ENCODE measurements at places on chromosomes 1 and 21.
A peak's percentile ranks its signal among the peaks of the same experiment; 100 is the strongest.

DNA sequence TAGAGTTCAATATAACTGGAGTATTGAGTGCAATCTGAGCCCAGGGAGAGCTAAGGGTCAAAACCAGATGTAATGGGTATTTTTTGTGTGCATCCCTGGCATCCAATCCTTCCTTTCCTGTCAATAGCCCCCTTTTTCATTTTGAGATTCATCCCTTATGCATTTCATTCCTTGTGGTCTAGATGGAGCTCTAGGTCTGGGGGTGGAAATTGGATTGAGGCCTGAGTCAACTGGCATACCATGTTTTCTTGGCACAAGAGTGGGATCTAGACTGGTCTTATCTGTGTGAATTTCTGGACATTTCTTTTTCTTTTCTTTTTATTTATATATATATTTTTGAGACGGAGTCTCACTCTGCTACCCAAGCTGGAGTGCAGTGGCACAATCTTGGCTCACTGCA lies 67.3 kb upstream of the RAB3GAP2 start:
- DNase-seq, result no peak

DNA sequence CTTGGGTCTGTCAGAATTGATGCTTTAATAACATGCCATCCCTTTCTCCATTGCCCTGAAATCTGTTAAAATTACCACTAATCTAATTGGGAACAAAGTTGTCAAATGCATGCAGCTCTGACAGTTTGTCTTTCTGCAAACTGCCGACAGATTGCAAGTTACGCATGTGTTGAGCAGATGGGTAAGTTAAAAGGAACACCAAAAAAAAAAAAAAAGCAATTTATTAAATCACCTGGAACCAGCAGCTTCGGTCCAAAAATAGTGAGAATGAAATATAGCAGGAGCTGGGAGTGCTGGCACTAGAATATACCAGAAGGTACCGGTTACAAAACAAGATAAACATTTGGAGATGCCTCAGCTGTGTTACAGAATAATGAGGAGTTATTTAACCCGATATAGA lies 149.6 kb upstream of the C1orf87 start:
- no peak for DNase-seq

- DNase-seq, result no peak
Observed at GRCh38 chr1:105138458-105138893, 1388.8 kb downstream of the AMY1C start.

GRCh38 chr1:227214207-227214606 lies 104.1 kb downstream of the CDC42BPA start:
- DNase-seq, result no peak

- DNase-seq, result no peak
Observed at GRCh38 chr1:15953791-15954241, 22.1 kb downstream of the ZBTB17 start.

DNA sequence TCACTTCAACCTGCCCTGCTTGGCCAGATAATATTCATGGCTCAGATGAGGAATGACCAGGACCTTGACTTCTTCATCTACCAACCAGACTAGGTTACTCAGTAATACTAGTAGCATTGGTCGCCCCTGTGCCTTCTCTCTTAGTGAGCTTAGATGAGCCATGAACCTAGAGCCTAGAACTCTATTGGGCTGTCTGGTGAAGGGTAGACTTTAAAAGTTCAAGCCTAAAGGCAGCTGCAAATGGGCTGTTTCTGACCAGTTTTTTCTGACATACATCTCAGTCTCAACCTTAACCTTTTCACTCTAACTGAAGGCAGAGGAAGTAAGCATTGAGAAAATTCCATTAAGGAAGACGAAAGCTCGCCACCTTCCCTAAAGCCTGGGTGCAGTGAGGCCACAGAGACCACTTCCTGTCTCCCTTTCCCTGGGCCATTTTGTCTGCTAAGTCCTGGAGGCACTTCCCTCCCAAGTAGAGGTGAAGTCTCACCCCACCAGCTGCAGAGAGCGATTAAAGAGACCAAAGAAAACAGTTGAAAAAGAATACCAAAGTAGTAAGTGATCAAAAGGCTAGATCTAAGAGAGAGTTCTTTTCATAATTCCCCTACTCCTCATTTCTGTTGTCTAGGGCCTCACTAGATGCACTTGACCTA lies 53.3 kb downstream of the MTR start:
- DNase-seq, result no peak

GRCh38 chr1:173603056-173603591 lies at the start of gene SLC9C2:
Gene SLC9C2, minus strand, starts transcription at chr1:173603072. Its CDS starts 1,296 bp downstream, at chr1:173601776.
- no peak for DNase-seq

DNA sequence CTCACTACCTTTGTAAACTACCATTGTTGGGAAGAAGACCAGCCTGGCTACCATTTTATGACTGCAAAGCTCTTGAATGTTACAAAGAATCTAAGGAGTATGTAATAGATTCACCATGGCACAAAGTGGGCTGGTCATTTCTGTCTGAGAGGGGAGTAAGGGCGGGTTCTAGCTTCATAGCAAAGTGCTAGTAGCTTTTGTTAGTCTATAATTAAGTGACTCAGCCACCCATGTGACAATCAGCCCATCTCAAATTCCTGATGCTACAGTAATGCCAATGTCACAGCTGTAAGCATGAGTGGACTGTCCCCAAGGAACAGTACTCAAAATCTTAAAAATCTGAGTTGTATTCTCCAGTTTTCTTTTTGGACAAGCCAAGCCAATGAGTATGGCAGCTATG lies 15.4 kb upstream of the OTUD3 start:
- DNase-seq, result no peak

DNA sequence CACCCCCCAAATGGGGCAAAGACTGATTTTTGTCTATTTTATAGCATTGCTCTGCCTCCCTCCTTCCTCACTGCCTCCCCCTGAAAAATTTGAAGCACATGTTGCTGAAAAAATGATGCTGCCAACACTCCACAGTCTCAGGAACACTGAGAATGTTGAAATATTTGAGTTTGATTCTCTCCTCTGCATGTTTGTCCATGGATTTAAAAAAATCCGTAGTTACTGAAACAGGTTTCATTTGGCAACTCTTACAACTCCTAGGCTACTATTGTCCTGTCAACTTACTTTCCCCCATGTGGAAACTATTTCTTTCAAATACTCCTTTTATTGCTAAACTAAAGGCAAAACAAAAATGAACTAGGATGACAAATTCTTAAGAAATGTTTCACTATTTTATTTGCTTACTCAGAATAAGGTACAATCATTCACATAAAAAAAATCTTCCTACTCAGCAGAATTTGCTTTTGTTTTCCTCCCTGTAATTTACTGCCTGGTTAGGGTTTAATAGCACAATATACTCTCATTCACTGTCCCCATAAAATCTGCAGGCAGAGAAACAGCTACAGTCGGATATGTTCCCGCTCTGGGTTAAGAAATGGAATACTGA lies 50.2 kb downstream of the C21orf91 start:
- no peak for DNase-seq

- DNase-seq, result no peak
Observed at GRCh38 chr1:212677136-212677535, 22.5 kb downstream of the BATF3 start.

DNA sequence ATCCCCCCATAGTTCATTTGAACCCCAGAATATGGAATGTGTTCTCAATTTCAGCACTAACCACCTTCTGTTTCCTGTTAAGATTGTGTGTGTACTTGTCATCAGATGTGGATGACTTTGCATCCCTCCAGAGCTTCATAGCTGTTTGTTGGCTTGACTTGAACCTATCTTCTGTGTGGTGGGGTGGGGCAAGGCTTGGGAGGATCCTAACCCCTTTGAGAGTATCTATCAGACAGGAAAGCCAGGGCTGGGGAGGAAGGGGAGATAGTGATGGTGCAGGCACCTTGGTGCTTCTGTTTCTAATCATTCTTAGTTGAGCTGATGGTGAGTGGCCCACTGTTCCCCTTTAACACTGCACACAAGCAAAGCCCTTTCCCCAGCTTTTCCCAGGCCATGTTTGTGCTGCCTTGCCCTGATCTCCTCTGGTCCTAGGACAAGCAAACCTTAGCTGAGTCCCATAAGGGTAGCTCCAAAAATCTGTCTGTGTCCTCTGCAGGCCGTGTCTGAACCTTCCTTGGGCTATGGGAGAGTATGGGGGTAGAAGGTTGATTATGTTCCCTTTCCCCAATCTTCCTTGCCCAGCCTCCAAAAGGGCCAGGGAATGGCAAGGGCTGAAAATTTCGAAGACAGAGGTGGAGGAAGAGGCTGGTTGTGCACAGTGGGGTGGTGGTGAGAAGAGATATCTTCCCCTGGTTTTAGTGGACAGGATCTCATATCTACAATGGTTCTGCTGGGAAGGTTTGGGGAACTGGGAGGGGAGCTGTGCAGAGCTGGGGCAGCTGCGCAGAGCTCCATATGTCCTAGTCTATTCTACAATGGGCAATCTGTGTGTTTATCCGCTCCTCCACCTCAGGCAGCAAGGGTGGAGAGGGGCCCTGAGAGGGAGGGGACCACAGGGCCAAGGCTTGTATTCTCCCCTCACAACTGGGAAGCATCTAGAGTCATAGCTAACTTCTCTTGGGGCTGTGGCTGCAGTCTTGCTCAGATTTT lies 1.4 kb downstream of the NHLH1 start:
- no peak for DNase-seq

DNA sequence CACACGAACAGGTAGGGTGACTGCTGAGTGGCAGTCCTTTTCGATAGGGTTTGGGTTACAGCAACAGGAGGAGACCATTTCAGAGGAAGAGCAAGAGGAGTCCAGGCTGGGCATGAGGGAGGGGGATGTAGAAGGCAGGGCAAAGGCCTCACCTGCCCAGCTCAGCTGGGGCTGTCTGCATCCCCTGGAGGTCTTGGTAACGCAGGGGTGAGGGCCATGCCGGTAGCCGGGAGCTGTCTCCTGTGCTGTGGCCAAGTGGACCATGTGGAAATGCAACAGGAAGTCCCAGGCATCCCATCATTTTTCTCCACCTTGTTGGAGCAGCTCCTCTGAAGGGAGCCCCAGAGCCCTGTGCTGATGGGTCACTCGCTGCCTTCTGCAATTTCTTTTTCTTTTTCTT lies 105.4 kb upstream of the C1orf174 start:
- no peak for DNase-seq

DNA sequence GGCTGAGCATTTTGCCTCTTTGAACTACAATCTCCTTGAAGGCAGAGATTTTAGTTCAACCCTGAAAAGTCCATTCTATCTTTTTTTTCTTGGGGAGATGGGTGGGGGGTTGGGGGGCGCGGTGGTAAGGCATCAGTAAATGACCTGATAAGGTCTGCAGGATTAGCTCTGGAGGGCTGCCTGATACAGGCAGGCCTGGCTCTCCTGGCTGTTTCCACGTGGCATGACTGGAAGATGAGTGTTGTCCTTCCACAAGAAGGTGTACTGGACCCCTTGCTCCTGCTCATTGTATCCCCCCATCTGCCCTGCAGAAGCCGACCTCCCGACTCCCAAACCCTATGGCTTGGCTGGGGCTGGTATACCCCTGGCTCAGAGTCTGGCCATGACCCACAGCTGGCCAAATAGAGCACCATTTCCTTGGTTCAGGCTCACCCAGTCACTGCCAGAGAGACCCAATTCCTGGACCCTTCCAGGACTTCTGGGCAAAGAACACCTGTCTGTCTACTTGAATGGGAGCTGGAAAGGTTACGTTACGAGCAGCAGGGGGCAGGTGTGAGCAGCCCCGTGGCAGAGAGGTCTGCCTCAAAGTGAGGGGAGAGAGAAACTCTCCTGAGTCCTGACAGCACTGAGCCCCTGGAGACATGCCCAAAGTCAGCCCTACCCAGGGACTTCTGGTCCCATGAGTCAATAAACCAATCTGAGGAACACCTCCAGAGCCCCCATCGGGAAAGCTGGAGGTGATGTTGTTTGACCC lies 17.0 kb downstream of the DHRS3 start:
- no peak for DNase-seq

DNA sequence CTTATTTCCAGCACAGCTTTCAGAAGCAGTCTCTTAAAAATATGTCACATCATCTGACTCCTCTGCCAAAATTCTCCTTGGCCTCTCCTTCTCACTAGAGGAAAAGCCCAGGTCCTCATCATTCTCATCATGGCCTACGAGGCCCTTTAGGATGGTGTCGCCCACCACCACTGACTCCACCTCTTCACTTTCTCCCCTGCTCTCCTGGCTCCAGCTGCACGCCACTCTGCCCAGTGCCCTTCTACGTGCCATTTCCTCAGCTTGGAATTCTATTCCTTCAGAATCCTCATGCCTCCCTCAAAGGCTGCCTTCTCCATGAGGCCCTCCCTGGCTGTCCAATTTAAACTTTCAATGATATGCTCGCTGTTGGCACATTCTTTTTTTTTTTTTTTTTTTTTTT lies 25.3 kb upstream of the BTG2 start:
- no peak for DNase-seq

GRCh38 chr1:31760471-31761470 lies 3.4 kb downstream of the ADGRB2 start:
- DNase-seq, result peak; percentile 66

- DNase-seq, result no peak
Observed at GRCh38 chr1:31029026-31029425, 36.5 kb downstream of the PUM1 start.

GRCh38 chr1:9280015-9280860 lies 12.5 kb upstream of the SPSB1 start:
- no peak for DNase-seq

DNA sequence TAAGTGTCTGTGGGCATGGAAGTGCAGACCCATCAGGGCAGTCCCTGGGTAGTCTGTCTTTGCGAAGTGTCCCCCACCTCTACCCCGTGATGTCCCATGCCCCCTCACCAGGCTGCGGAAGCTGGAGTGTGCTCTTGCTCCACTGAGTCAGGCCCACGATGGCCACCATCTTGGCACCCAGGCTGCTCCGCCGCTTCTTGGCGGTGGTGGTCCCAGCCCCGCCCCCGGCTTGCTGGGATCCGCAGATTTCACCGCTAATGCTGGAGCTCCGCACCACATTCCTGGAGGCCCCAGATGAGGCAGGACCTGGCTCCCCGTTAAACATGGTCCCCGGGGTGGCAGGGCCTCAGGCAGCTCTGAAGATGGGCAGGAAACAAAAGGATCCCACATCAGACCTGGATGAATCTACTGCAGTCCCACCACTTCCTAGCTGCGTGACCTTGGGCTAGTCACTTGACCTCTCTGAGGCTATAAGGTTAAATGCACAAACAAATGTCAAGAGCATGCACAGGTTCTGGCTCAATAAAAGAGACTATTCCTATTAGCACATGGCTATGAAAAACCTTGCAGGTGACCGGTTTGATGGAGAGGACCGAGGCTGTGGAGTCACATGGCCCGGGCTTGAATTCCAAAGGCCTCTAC lies 23.8 kb downstream of the RIMS3 start:
- no peak for DNase-seq

- no peak for DNase-seq
Observed at GRCh38 chr1:230537456-230537855, 104.8 kb upstream of the COG2 start.

- DNase-seq, result no peak
Observed at GRCh38 chr1:119720866-119721440, 9.2 kb downstream of the PHGDH start.

GRCh38 chr1:39379187-39379586 lies 112.2 kb upstream of the BMP8A start:
- no peak for DNase-seq

Data from lower lobe of right lung (tissue), 2 donors.